Karpas-422 (cell line): ENCODE measurements at places on chromosomes 2 and 18. TPM values are rescaled to one million over a fixed set of nuclear protein-coding genes. Genes with fewer than 3 reads are reported as not detected.

CRYBA2 gene
- total RNA-seq, result not detected in 2 replicates

DNA sequence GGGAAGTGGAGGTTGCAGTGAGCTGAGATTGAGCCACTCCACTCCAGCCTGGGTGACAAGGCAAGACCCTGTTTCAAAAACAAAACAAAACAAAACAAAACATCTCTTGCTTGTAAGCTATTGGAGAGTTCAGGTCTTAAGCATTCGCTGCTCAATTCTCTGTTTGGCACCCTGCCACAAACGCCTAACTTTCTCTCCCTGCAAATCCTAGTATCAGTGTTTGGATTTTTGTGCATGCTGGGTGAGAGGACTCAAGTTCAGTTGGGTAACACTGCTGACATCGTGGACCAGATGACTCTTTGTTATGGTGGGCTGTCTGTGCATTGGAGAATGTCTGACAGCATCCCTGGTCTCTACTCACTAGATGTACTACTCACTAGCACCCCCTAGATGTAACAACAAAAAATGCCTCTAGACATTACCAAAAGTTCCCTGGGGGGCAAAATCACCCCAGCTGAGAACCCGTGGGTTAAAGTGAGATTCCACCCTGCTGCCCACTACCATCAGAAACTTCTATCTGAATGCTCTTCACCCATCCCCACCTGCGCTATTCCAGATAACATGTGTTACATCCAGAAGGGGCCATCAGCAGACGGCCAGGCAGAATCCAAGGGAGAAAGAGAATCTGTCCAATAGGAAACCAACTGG lies 50.9 kb downstream of the CACNB4 start:
- DNase-seq, result peak; percentile 70

DNA sequence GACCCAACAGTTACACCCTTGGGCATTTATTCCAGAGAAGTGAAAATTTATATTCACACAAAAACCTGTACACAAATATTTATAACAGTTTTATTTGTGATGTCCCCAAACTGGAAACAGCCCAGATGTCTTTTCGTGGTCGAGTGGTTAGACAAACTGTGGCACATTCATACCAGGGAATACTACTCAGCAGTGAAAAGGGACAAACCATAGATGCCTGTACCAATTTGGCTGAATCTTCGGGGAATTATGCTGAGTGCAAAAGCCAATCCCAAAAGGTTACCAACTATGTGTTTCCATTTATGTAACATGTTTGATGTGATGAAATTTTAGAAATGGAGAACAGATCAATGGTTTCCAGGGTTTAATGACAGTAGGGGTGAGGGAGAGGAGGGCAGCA lies 154.3 kb downstream of the GLI2 start:
- DNase-seq, result no peak

TACR1 gene
- total RNA-seq, result not detected in 2 replicates

DNA sequence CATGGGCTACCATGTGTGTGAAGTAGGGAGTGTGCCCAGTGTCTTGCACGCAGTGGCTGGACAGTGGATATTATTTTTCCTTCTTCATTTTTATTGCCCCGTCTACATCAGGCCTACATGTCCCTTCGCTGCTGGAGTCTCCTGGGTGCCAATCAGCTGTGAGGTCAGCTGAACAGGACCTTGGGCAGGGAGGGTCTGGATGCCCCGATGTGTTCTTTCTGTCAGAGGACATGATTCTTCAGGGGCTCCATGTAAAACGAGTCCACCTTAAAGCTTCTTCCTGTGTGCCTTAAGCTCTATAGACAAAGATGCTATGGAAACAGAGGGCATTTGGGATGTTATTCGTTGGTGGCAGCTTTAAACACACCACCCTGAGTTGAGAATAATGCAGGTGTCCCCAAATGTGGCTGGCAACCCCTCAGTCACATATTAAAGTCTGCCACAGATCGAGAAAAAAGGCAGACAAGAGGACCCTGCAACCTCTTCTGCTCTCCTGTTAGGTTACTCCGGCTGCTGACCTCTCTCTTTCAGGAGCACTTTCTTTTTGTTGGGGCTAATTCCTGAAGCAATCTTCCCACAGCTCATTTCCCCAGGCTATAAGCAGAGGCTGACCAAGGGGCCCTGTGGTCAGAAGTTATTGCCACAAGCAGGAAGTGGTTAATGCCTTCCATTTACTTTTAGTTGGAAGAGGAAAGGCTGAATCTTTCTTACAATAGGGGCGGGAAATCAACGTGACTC lies 20.0 kb downstream of the GREB1 start:
- DNase-seq, result no peak
